ENCODE measurements at places on chromosomes 13 and 19. TPM values are rescaled to one million over a fixed set of nuclear protein-coding genes. Genes with fewer than 3 reads are reported as not detected.

The KCTD15 gene
- 13.8 TPM for total RNA-seq

The GPR4 gene
- total RNA-seq, result 0.37 TPM

The CAPN12 gene
- total RNA-seq, result 5.3 TPM

The DAND5 gene
- total RNA-seq, result not detected

The KLHL1 gene
- not detected for total RNA-seq

The TEX29 gene
- 0.17 TPM for total RNA-seq

DNA sequence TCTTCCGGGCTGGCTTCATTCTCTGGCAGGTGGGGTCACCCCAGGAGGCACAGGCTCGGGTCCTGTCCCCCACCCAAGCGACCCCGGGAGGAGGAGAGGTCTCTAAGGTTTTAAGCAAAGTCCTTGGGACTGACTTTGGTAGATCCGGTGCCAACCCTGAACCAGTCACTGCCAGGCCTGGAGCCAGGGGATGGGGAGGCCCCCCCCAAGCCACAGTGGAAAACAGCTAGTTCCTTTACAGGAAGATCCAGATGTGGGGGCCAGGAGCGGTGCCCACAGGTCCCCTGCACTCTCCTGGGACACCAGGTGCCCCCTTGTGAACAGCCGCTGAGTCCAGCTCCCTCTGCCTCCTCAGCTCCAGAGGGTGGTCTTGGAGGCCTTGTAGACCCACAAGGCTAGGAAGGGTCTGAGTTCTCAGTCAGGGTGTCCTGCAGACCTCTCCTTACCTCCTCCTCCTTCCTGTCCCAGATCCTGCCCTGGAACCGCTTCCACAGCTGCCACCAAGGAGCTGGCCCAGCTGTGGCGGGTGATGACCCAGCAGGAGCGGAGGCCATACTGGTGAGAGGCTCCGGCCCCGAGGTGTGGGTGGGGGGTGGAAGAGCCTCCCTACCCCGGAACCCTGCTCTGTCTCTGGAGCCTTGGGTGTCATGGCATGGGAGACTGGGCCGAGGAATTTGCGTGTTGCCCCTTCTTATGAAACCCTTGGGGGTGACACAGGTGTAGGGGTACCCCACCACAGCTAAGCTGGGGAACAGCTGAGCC, 6.0 kb downstream of the SIX5 start:
- no peaks in the 10 kb centered on the region for H3K27me3 ChIP-seq
- H3K36me3 ChIP-seq, result no peaks in the 10 kb centered on the region
- DNase-seq, result no peak
- H3K27ac ChIP-seq, result no peak overlapping the region

GRCh38 chr19:40147693-40148347, 43.4 kb upstream of the MAP3K10 start:
- H3K4me3 ChIP-seq, result no peak overlapping the region
- DNase-seq, result no peak
- no peak overlapping the region for H3K27ac ChIP-seq
- no peaks in the 10 kb centered on the region for H3K36me3 ChIP-seq

GRCh38 chr13:72849571-72849970, 67.6 kb downstream of the PIBF1 start:
- no peak overlapping the region for H3K27ac ChIP-seq
- H3K36me3 ChIP-seq, result peaks cover 15% of the 10 kb centered on the region
- H3K4me3 ChIP-seq, result no peak overlapping the region

DNA sequence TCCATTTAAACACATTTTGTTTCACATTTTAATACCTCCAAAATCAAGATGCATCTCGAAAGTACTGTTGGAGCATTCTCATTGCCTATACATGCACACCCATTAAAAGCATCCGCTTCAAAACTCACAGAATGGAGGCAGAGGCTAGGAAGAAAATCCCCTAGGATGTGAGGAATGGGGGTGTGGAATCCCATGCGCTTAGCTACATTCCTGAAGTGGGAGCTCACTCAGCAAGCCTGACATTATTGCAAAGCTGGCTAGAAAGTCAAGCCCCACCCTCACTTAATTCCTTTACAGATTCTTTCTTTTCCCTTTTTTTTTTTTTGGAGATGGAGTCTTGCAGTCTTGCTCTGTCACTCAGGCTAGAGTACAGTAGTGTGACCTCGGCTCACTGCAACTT, 4.6 kb upstream of the FAM32A start:
- no peak for DNase-seq
- H3K27me3 ChIP-seq, result no peaks in the 10 kb centered on the region
- no peaks in the 10 kb centered on the region for H3K36me3 ChIP-seq
- H3K27ac ChIP-seq, result no peak overlapping the region
- H3K4me3 ChIP-seq, result no peak overlapping the region

- H3K36me3 ChIP-seq, result no peaks in the 10 kb centered on the region
- no peak for DNase-seq
- no peak overlapping the region for H3K4me3 ChIP-seq
- no peak overlapping the region for H3K27ac ChIP-seq
- H3K4me1 ChIP-seq, result no peaks in the 10 kb centered on the region
Measured at GRCh38 chr19:41967054-41967783, 8.1 kb upstream of the RABAC1 start.

DNA sequence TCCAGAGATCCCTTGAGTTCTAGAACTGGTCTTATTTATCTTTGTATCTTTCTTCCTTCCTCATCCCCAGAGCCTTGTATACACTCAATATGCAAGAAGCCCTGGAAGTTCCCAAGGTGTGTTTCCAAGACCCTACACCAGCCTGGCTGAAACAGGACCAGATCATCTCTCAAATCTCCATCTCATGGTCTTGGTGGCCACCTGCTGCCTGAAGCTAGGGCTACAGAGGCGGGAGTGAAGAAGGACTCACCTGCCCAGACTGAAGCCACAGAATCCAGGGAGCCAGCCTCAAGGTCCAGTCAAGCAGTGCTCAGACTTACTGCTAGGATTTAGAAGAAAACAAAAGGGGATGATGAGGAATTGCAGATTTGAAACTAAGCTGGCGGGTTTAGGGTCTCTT, 6.1 kb upstream of the CYSLTR2 start:
- no peaks in the 10 kb centered on the region for H3K27me3 ChIP-seq
- no peak overlapping the region for H3K4me3 ChIP-seq
- H3K4me1 ChIP-seq, result no peaks in the 10 kb centered on the region
- DNase-seq, result no peak
- H3K27ac ChIP-seq, result no peak overlapping the region
- H3K36me3 ChIP-seq, result no peaks in the 10 kb centered on the region

- peaks cover 20% of the 10 kb centered on the region for H3K4me1 ChIP-seq
- H3K36me3 ChIP-seq, result no peaks in the 10 kb centered on the region
- H3K27ac ChIP-seq, result no peak overlapping the region
- H3K27me3 ChIP-seq, result no peaks in the 10 kb centered on the region
- no peak for DNase-seq
- H3K4me3 ChIP-seq, result no peak overlapping the region
Measured at GRCh38 chr19:16003391-16003790, 54.6 kb downstream of the OR10H4 start.
